ENCODE measurements at places on chromosomes 5 and 9. TPM values are rescaled to one million over a fixed set of nuclear protein-coding genes. Genes with fewer than 3 reads are reported as not detected.

DNA sequence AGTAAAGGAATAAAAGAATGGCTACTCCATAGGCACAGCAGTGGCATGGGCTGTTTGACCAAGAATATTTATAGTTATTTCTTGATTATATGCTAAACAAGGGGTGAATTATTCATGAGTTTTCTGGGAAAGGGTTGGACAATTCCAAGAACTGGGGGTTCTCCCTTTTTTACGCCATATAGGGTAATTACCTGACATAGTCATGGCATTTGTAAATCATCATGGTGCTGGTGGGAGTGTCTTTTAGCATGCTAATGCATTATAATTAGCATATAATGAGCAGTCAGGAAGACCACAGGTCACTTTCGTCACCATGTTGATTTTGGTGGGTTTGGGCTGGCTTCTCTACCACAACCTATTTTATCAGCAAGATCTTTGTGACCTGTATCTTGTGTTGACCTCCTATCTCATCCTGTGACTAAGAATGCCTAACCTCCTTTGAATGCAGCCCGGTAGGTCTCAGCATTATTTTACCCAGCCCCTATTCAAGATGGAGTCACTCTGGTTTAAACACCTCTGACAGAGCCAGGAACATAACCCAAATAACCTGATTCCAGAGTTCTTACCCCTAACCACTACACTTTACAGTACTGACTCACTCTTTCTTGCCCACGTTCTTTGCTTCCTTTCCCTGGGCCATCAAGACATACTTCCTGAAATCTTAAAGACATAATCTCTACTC lies 25.0 kb upstream of the MRPS30 start:
- no peaks in the 10 kb centered on the region for H3K36me3 ChIP-seq
- H3K27me3 ChIP-seq: no peaks in the 10 kb centered on the region
- H3K4me1 ChIP-seq: no peaks in the 10 kb centered on the region
- no peak overlapping the region for H3K27ac ChIP-seq
- no peak overlapping the region for H3K4me3 ChIP-seq
- no peak for DNase-seq

DNA sequence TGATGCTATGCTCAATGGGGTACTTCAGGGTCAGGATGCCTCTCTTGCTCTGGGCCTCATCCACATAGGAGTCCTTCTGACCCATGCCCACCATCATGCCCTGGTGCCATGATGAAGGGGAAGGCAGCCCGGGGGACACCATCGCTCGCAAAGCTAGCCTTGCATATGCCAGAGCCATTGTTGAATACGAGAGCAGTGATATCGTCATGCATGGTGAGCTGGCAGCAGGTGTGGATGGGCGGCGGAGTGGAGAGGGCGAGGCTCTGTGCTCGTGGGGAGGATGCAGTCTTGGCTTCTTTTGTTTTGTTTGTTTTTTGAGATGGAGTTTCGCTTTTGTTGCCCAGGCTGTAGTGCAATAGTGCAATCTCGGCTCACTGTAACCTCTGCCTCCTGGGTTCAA lies 17.2 kb upstream of the SPZ1 start:
- no peak overlapping the region for H3K4me3 ChIP-seq
- no peak overlapping the region for H3K27ac ChIP-seq
- no peaks in the 10 kb centered on the region for H3K4me1 ChIP-seq

DNA sequence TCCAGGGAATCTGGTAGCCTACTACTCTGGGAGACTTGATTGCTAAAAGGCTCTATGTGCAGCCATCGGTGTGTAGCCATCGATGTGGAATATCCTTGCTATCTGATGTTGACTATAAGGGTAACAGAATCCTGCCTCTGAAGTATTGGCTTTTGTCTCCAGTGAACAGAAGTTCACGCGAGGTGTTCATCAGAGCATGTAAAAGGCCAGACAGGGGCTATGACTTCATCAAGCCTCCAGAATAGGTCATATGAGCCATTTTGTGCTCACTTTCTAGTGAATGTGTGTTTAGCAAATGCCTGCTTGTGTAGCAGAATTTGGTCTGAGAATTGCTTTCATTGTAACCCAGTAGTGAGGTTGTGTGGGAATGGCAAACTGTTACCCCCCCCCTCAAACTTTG lies 66.8 kb upstream of the RAD23B start:
- H3K27ac ChIP-seq: no peak overlapping the region
- H3K27me3 ChIP-seq: no peaks in the 10 kb centered on the region
- H3K36me3 ChIP-seq: no peaks in the 10 kb centered on the region
- no peak for DNase-seq
- H3K4me3 ChIP-seq: no peak overlapping the region

- peak; percentile 14 for DNase-seq
- no peaks in the 10 kb centered on the region for H3K36me3 ChIP-seq
- no peaks in the 10 kb centered on the region for H3K27me3 ChIP-seq
- peaks cover 1% of the 10 kb centered on the region for H3K4me1 ChIP-seq
Measured at GRCh38 chr5:83844449-83845068, 123.9 kb upstream of the HAPLN1 start.

GRCh38 chr9:116390303-116391228 lies 237.0 kb downstream of the PAPPA start:
- no peaks in the 10 kb centered on the region for H3K4me1 ChIP-seq
- no peaks in the 10 kb centered on the region for H3K36me3 ChIP-seq
- H3K4me3 ChIP-seq: no peak overlapping the region
- DNase-seq: no peak
- no peaks in the 10 kb centered on the region for H3K27me3 ChIP-seq
- H3K27ac ChIP-seq: no peak overlapping the region

GRCh38 chr5:99076723-99077640 lies 148.2 kb upstream of the CHD1 start:
- DNase-seq: no peak
- no peaks in the 10 kb centered on the region for H3K27me3 ChIP-seq
- no peak overlapping the region for H3K4me3 ChIP-seq
- H3K36me3 ChIP-seq: no peaks in the 10 kb centered on the region

DNA sequence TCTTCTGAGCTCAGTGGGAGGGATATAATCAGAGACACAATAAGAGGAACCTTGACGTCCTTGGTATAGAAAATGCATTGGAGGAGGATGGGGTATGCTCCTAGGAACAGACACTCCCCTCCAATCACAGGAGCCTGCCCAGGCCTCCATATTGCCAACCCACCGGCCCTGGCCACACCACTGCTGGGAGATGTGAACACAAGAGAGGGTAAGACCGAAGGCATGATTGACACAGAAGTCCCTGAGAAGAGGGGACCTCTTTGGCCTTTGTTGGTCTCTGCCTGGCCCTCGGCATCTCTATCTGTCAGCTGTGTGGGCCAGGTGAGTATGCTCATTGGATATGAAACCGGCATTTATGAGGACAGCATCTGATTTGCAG lies 62.0 kb downstream of the CRB2 start:
- peaks cover 5% of the 10 kb centered on the region for H3K4me1 ChIP-seq
- no peak overlapping the region for H3K27ac ChIP-seq
- peaks cover 2% of the 10 kb centered on the region for H3K27me3 ChIP-seq
- no peak overlapping the region for H3K4me3 ChIP-seq
- no peak for DNase-seq

- H3K27ac ChIP-seq: no peak overlapping the region
- H3K27me3 ChIP-seq: no peaks in the 10 kb centered on the region
- no peaks in the 10 kb centered on the region for H3K4me1 ChIP-seq
- no peak overlapping the region for H3K4me3 ChIP-seq
Measured at GRCh38 chr9:6113312-6113711, 97.9 kb upstream of the RANBP6 start.

- H3K27me3 ChIP-seq: no peaks in the 10 kb centered on the region
- H3K4me1 ChIP-seq: no peaks in the 10 kb centered on the region
- H3K4me3 ChIP-seq: no peak overlapping the region
- H3K36me3 ChIP-seq: peaks cover 19% of the 10 kb centered on the region
Measured at GRCh38 chr9:104856413-104856941, 71.5 kb downstream of the ABCA1 start.

DNA sequence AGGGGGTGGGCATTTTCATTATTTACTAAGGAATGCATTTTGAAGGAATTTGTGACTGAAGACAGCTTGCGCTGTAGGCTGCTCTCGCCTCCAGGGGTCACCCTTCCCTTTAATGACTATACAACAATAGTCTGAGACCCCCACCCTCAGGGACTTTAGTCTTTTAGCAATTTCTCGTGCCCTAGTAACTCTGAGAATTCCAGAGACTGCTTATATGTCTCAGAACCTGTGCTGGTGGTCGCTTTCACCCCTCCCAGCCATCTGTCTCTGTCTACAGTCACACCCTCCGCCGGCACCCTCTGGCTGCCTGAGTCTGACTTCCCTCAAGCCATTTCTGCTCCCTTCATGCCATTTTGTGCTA lies 671.4 kb downstream of the NR2F1-AS1 start:
- H3K4me1 ChIP-seq: peaks cover 25% of the 10 kb centered on the region
- no peak overlapping the region for H3K27ac ChIP-seq
- no peaks in the 10 kb centered on the region for H3K27me3 ChIP-seq
- peak; percentile 74 for DNase-seq
- no peaks in the 10 kb centered on the region for H3K36me3 ChIP-seq

GRCh38 chr5:98813755-98814154 lies 40.3 kb downstream of the RGMB start:
- H3K36me3 ChIP-seq: no peaks in the 10 kb centered on the region
- DNase-seq: no peak
- no peaks in the 10 kb centered on the region for H3K27me3 ChIP-seq
- H3K27ac ChIP-seq: no peak overlapping the region

DNA sequence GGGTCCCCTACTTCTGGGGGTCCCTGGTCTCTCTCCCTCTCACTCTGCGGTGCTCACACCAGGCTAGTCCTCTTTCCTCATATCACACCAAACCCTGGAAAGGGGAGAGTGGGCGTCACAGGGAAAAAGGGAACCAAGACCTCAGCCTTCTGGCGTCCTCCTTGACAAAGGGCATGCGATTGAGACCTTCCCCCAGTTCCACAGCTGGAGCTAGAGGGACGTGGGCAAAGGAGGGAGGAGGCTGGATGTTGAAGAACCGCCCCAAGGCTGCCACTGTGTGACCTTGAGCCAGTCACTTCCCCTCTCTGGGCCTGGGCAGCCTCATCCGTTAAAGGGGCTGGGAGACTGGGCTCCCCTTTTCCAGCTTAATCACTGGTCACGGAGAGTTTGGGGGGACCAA lies 18.5 kb upstream of the TOR2A start:
- H3K36me3 ChIP-seq: no peaks in the 10 kb centered on the region
- no peak for DNase-seq
- H3K27me3 ChIP-seq: no peaks in the 10 kb centered on the region

Gene FOXI1
- total RNA-seq: not detected

Gene MPDZ
- total RNA-seq: 22.5 TPM

Gene TNIP1
- total RNA-seq: 142 TPM
